ENCODE measurements at places on chromosomes 4 and X.

DNA sequence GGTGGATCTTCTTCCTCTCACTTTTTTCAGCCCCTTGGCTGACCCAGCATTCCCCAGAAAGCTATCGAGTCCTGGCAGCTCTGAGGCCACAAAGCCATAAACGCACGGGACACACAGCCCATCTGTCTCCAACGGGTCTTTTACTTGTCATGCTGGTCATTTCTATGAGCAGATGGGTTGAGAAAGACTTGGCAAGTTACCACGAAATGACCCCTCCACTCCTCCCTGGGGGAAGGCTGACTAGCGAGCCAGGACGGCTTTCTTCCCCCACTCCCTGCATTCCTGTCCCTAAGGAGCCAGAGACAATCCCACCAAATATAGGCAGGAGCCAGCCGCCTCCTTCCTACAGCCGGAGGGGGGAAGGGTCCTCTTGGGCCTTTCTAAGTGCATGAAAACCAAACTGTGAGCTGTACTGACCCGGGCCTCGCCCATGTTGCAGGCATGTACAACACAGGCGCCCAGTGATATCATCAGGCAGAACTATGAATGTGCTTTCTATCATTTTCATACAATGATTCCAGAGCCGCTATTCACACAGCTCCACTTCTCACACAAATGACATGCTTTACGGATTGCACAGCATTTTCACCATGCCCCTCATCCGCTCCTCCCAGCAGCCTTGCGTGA, 28.6 kb downstream of the AFAP1 start:
- no peak for DNase-seq

DNA sequence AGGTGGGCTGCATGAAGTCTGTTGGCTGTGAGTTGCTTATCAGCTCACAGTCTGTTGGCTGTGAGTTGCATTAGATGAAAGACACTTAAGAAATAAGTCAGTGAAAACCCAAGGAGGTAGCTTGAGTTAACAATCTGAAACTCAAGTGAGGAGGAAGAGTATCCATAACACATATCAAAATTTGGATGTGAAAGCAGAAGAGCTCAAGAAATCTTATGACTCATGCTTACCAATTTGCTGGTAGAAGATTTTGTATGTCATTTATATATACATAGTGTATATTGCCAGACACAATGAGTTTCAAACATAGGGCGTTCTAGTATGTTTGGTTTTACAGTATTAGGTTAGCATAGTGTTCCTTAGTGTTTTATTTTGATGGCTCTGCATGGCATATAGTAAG, 107.4 kb downstream of the DDIT4L start:
- no peak for DNase-seq

DNA sequence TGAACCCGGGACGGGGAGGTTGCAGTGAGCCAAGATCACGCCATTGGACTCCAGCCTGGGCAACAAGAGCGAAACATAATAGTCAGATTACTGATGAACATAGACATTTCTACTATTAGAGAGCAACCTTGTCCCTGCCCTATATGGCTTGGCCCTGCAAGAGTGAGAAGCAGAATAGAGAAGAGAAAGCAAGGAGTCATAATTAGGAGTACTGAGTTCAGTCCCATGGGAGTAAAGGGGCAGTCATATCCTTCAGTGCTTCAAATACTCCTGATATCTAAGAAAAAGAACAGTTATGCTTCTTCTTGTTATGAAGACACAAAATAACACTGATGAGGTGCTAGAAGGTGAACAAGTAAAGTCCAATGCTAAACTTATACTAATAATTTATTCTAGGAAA, 33.8 kb downstream of the CLDN2 start:
- DNase-seq: no peak

- no peak for DNase-seq
Observed at GRCh38 chr4:48137846-48138245, 3.8 kb upstream of the TXK start.

DNA sequence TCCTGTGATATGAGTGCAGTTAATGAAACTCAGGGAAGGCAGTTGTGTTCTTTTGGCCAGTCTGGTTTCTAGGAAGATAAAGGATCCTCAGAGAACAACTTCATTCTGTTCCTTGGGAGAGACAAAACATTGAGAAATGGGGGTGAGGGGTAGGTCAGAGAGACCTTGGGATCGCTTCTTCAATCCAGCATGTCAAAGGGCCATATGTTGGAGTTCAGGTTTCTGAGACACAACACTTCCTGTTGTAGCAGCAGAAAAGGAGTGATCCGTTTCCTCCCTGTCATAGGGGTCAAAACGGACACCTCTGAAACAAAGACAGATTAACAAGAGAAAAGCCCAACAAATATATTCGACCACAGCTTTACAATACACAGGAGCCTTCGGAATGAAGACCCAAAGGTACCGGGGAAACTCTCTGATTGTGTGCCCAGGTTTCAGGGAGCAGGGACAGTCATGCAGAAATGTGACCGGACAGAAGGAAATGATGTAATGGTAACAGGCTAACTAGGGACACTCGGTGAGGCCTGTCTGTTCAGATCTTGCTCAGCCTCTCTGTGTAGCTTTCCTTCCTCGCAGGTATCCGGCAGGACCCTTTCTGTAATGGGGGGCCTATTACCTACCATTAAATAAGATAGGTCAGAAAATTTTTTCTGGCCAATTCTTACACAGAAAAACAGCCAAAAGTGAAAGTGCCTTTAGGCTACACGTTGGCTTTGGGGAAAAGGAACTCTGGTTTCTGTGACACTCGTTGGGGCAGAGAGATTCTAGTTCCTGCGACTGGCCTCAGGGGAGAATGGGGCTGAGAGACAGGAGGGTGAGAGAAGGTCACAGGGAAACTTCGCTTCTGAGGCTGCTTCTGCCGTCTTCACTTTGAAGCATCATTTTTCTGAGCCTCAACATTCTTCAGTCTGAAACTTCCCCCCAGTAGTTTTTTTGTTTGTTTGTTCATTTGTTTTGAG, 103.3 kb upstream of the TLR3 start:
- DNase-seq: no peak

- no peak for DNase-seq
Observed at GRCh38 chr4:133598779-133599178, 449.7 kb downstream of the PCDH10 start.

- DNase-seq: peak; percentile 33
Observed at GRCh38 chr4:158769175-158769921, 522 bp downstream of the FNIP2 start.

DNA sequence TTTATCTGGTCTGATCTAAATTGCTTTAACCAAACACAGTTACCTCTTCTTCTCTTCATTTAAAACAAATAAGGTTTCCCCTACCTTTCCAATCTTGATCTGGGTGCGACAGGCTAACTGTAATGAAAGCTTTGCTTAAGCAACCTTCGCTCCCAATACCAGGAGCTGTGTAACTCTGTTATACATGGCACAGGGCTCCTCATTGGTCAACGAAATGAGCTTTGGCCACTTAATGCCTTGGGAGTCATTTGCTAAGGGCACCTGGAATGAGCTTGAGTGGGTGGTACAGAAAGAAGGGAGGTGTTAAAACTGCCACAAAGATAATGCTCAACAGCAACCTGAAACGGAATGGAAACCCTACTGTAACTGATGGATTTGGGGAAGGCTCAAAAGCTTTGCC, 140.5 kb downstream of the CHRNA9 start:
- DNase-seq: no peak

GRCh38 chr4:8171266-8171665, 12.7 kb upstream of the ABLIM2 start:
- DNase-seq: no peak

DNA sequence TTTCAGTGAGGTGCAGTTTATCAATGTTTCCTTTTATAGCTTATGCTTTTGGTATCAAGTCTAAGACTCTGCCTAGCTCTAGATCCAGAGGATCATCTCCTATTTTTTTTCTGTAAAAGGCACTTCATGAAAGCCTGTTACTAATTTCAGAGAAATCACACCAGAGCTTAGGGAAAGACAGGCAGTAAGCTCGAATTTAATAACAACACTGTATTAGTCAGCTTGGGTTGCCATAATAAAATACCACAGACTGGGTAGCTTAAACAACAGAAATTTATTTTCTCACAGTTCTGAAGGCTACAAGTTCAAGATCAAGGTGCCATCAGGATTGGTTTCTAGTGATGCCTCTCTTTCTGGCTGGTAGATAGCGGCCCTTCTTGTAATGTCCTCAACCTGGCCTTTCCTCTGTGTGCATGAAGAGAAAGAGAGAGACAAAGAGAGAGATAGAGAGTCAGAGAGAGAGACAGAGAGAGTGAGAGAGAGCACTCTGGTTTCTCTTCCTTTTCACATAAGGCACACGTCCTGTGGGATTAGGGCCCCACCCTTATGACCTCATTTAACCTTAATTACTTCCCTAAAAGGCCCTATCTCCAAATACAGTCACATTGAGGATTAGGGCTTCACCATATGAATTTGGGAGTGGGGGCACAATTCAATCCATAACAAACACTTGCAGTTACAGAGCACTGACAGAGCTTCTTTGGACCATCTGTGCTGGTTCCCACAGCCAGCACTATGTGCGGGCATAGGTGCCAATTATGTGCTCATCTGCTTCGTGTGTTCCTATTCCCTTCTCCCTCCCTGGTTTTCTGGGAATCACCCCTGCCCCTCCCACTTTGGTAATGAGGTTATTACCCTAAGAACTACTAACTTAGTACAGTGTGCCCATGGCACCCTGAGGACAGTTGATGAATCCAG, 114.8 kb upstream of the MED14 start:
- DNase-seq: no peak

- no peak for DNase-seq
Observed at GRCh38 chrX:15233416-15234015, 36.4 kb downstream of the ASB9 start.

DNA sequence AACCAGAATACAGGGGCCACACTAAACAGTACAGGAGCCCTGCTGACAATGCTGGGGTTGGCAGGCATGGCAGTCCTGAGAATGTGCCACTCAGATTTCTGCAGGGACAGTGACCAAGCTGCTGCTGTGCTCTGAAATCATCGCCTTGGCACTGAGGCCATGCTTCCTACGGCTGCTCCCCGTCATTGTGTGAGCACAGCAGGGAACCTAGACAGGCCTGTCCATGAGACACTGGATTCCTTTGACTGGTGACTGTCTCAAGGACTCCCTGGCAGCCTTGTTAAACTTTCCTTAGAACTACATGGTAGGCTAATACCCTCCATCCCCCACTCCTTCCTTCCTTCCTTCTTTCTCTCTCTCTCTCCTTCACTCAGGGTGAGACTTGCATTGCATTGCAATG, 111.4 kb downstream of the LUZP4 start:
- DNase-seq: no peak

- DNase-seq: no peak
Observed at GRCh38 chrX:150036181-150036580, 97.9 kb upstream of the EOLA2 start.

- no peak for DNase-seq
Observed at GRCh38 chr4:97152149-97152548, 991.1 kb downstream of the STPG2 start.

- no peak for DNase-seq
Observed at GRCh38 chrX:38641197-38641596, 79.9 kb downstream of the TSPAN7 start.

GRCh38 chr4:153318696-153319320, 25.7 kb upstream of the MND1 start:
- no peak for DNase-seq

DNA sequence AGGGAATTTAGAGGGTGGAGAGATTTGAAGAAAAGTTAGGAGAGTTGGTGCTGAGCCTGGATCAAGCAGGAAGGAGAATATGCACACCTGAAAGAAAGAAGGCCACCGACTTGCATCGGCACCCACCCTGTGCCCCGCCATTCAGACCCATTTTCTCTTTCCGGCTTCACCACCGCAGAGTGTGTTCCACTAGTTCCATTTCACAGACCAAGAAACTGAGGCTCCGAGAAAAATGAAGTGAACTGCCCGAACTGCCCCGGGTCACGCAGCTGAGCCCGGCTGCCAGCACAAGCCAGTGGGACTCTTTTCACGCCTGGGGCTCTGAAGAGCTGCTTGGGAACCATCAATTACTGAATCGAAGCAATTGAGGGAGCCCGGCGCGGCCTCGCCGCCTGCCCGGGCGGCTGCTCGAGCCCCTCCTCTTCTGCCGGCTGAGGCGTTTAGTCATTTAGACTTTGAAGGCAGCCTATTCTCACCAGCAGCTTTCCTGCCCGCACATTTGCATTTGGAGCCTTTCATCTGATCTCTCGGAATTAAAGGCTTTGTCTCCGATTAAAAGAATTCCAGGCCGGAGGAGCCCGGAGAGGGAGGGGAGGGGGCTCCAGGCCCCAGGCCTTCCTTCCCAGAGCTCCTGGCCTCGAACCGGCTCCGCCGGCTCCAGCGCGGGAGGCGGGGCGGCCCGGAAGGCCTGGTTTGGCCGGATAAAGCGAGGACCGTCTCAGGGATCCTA, 140.2 kb upstream of the PJA1 start:
- DNase-seq: no peak

DNA sequence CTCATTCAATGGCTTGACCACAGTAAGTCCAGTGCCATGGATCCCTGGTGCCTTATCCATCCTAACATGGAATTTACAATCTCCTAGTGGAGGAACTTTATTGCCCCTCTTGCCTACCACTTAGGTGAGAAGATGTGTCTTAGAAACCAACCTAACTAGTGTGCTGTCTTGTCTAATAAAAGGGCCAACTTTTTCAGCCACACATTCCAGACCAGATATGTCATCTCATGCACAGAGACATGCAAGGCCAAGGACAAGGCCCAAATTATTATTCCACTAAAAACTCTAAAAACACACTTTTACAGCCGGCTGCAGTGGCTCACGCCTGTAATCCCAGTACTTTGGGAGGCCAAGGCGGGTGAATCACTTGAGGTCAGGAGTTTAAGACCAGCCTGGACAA, 10.6 kb upstream of the PRDX4 start:
- DNase-seq: no peak

GRCh38 chr4:189304809-189305208, 635.9 kb upstream of the FRG1 start:
- no peak for DNase-seq

DNA sequence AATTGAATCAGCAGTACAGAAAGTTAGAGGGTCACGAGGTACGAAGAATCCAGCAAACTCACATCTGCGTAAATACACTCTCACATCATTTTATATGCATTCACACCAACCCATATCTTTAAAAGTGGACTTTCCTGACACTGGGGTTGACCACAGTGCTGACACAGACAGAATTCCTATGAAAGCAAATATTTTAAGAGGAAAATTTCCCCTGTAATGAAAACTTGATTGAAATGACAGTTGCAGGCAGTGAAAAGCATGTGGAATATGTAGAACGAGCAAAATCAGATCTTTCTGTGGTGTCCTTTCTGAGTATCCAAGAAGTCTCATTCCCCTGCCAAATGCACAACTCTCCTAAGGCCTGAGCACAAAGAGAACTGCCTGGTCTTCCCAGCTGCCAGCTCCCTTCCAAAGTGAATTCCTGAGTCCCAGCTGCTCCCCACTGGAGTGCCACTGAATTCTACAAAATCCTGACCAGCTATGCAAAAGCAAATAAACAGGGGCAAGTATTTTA, 50.5 kb upstream of the FAM9C start:
- no peak for DNase-seq

Measured in effector CD8-positive, alpha-beta T cell (primary cell).